Stimulated activated CD8-positive, alpha-beta memory T cell treated with anti-CD3 and anti-CD28 coated beads, Interleukin-4, amount 100 ng/mL, for 1 hour (primary cell): ENCODE measurements at places on chromosomes 3 and 15.

- no peak for DNase-seq
Measured at GRCh38 chr3:138440596-138440995, 6.2 kb downstream of the ESYT3 start.

- DNase-seq = no peak
Measured at GRCh38 chr3:104392327-104392726, 974.4 kb upstream of the ALCAM start.

GRCh38 chr3:125416235-125416634 is 41.1 kb upstream of the ZNF148 start:
- no peak for DNase-seq

DNA sequence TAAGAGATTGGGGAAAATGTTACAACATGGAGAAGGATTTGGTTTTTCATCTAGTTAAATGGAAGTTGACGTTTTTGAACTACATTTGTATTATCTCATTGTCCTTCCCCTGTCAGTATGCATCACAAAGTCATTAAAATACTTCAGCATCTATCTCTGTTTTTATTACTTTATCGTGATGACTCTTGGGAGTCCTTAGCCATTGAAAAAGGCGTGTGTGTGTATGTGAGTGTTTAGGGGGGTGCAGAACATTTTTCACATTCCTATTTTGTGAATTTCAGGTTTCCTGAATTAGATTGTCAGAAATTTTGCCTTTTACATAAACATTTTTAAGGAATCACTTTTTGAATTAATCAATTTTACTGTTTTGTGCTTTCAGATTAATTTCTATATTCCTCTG is 360.6 kb upstream of the SGO1 start:
- DNase-seq = no peak

- no peak for DNase-seq
Measured at GRCh38 chr3:128470134-128470899, 3.6 kb upstream of the DNAJB8 start.

- DNase-seq = no peak
Measured at GRCh38 chr3:53230041-53230621, 25.7 kb downstream of the TKT start.
